ENCODE measurements at places on chromosomes 12 and 14. TPM values are rescaled to one million over a fixed set of nuclear protein-coding genes. Genes with fewer than 3 reads are reported as not detected.

Gene NOVA1
- not detected for total RNA-seq

Gene PROX2
- 0.03 TPM for total RNA-seq

Gene SSTR1
- total RNA-seq = not detected

Gene PLEKHG7
- not detected for total RNA-seq

DNA sequence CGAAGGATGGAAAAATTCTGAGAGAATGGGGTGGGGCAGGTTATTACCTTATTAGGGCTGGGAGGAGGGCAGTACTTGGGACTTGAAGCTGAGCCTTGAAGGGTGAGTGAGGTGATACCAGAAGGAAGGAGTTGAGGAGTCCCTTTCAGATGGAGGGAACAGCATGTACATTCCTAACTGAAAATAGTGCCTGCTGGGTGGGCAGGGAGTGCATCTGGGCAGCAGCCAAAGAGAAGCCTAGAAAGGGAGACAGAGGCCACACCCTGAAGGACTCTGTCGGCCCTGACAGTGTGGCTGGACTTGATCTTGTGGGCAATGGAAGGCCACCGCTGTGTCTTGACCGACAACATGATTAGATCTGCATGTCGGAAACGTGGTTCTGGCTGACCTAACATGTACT is 147.6 kb downstream of the NDUFA12 start:
- DNase-seq = no peak

GRCh38 chr14:68487805-68488590 is 304.9 kb downstream of the ZFP36L1 start:
- peak; percentile 15 for DNase-seq

DNA sequence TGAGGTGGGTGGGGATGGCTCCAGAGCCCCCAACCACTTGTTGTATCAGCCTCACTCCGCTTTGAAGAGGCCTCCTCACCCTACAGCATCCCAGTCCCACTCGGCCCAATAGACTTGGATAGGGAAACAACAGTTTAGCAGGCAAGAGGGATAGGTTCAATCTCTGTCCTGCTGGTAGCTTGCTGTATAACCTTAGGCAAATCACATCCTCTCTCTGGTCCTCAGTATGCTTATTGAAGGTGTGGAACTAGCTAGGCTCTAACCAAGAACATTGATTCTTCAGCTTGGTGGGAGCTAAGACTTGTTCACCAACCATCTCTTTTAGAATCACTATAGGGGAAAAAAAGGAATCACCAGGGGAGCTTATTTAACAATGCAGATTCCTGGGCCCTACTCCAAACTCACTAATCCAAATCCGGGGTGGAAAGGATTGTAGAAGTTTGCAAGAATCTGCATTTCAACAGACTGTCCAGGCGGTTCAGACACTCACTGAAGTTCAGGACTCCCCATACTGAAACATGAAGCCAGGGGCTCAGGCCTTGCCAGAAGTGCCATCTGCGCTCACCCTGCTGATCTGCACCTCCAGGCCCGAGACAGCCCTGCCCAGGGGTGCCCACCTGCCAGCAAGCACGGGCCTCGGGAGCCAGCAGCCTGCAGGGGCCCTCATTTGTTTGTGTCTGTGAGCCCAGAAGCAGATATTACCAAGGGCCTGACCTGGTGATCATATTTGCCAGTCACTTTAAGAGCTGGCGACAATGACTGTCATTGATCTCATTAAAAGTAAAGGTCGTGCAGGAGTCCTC is 113.0 kb downstream of the ADCK1 start:
- no peak for DNase-seq

- DNase-seq = no peak
Measured at GRCh38 chr12:94012071-94012470, 136.3 kb upstream of the PLXNC1 start.

GRCh38 chr14:100654814-100655740 is 67.9 kb upstream of the BEGAIN start:
- DNase-seq = no peak

DNA sequence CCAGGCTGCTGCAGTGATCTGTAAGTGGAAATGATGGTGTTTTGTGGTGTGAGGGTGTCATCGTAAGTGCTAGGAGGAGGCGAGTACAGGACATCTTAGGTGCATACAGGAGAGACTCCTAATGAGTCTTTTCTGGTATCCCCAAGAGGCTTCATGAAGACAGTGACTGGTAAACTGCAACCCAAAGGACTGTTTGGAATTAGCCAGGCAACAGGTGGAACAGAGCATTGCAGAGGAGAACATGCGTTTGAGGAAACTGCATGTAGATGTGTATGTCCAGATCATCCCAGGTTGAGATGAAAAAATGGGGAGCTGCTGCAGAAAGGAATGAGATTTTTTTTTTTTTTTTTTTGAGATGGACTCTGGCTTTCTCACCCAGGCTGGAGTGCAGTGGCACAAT is 5.4 kb downstream of the ACAD10 start:
- DNase-seq = no peak

- DNase-seq = no peak
Measured at GRCh38 chr12:52187640-52188039, 4.2 kb downstream of the KRT80 start.

GRCh38 chr12:3255057-3255456 is 177.9 kb downstream of the TSPAN9 start:
- no peak for DNase-seq

Measured in HT1080 (cell line).